ENCODE measurements at places on chromosomes 2 and 18. TPM values are rescaled to one million over a fixed set of nuclear protein-coding genes. Genes with fewer than 3 reads are reported as not detected.

HOXD13 gene
- 4.2 TPM for total RNA-seq

RGPD3 gene
- 0.21 TPM for total RNA-seq

TUBA4B gene
- total RNA-seq = not detected

PARD6G gene
- 8.8 TPM for total RNA-seq

RUFY4 gene
- not detected for total RNA-seq

SERPINB3 gene
- total RNA-seq = not detected

MYO5B gene
- 29.5 TPM for total RNA-seq

KIAA2012 gene
- not detected for total RNA-seq

HOXD4 gene
- 3.9 TPM for total RNA-seq

CCDC142 gene
- total RNA-seq = 12.5 TPM

IL36G gene
- total RNA-seq = not detected

ONECUT2 gene
- 0.71 TPM for total RNA-seq

PAX3 gene
- not detected for total RNA-seq

TMEFF2 gene
- 15.2 TPM for total RNA-seq

PTH2R gene
- not detected for total RNA-seq

LRPPRC gene
- 66.2 TPM for total RNA-seq

HSBP1L1 gene
- total RNA-seq = 5.8 TPM

PLGLB2 gene
- total RNA-seq = 0.50 TPM

ACADL gene
- not detected for total RNA-seq

RSAD2 gene
- 2.8 TPM for total RNA-seq

HOXD10 gene
- 18.1 TPM for total RNA-seq

ATP6V1C2 gene
- 0.16 TPM for total RNA-seq

AKAIN1 gene
- not detected for total RNA-seq

STON1 gene
- 2.5 TPM for total RNA-seq

IFIH1 gene
- total RNA-seq = 4.7 TPM

NETO1 gene
- total RNA-seq = 19.6 TPM

ASXL2 gene
- total RNA-seq = 9.6 TPM

CCBE1 gene
- 6.5 TPM for total RNA-seq

RBKS gene
- 2.2 TPM for total RNA-seq

DCDC2C gene
- total RNA-seq = not detected

SCYGR4 gene
- total RNA-seq = not detected

SERPINB10 gene
- total RNA-seq = not detected

EML6 gene
- 0.67 TPM for total RNA-seq

CD8A gene
- not detected for total RNA-seq

PTPRN gene
- 19.3 TPM for total RNA-seq

ANKRD62 gene
- not detected for total RNA-seq

SEMA4F gene
- 39.2 TPM for total RNA-seq

FOXI3 gene
- not detected for total RNA-seq

PSMA8 gene
- not detected for total RNA-seq

VAMP8 gene
- total RNA-seq = 1.5 TPM

NYAP2 gene
- not detected for total RNA-seq

SLC38A11 gene
- total RNA-seq = not detected

RABL2A gene
- 14.4 TPM for total RNA-seq

VIT gene
- 3.4 TPM for total RNA-seq

CASP8 gene
- 101 TPM for total RNA-seq

TMEM163 gene
- 0.43 TPM for total RNA-seq

RRM2 gene
- total RNA-seq = 130 TPM

UGT1A4 gene
- total RNA-seq = not detected

COL3A1 gene
- 563 TPM for total RNA-seq

CBLN2 gene
- total RNA-seq = 0.12 TPM

MZT2B gene
- 238 TPM for total RNA-seq

SPTBN1 gene
- total RNA-seq = 202 TPM

Measured in A172 (cell line).